ENCODE measurements at places on chromosomes 7 and 10. TPM values are rescaled to one million over a fixed set of nuclear protein-coding genes. Genes with fewer than 3 reads are reported as not detected.

DNA sequence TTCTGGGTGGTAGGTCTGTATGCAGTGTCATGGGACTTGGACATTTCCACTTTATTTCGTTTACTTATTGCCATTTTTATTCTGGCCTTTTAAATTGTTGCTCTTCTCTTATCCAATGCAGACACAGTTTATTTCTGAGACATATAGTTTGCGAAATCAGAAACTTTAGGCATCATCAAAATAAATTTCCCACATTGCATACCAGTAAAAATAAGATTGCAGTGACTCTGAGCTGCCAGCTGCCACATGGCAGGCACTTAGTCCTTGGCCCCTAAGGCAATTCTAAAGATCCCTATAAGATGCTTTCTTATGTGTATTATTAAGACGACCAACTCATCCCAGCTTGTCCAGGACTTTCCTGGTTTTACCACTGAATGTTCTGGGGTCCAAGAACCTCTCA is 81.8 kb upstream of the ANKRD1 start:
- peaks cover 5% of the 10 kb centered on the region for H3K4me1 ChIP-seq
- no peak overlapping the region for H3K4me3 ChIP-seq
- H3K27me3 ChIP-seq = no peaks in the 10 kb centered on the region
- DNase-seq = no peak
- no peaks in the 10 kb centered on the region for H3K36me3 ChIP-seq

DNA sequence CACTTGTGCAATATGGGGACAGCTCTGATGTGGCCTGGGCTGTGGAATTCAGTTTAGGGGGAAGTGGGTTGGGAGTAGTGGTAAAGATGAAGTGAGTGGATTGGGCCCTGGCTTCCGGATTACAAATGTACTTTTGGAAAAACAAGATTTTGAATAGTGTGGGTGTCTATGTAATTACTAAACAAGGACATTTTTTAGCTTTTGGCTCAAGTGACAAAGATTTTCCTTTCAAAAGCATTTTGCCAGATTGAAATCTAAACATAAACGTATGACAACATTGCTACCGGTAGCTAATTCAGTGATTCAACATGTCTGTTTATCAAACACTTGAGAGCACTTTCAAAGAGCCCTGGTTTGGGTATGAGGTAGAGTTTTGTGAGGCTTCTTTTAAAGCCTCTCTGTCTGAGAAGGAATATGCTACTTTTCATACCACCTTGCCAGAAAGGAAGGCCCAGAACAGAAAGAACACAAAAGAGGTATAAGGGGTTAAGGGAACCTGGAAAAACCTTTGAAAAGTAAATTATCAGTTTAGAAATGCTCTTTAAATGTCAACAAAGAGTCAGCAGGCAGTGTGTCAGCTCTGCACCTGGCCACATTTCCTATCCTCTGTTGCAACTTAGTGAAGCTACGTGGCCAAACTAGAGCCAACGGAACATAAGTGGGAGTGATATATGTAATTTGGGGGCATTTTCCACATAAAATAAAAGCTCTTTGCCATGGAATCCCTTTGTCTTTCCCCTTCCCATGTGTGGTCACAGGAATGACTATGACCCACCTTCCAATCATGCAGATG is 516.1 kb downstream of the NRG3 start:
- no peaks in the 10 kb centered on the region for H3K36me3 ChIP-seq
- H3K4me3 ChIP-seq = no peak overlapping the region
- no peaks in the 10 kb centered on the region for H3K27me3 ChIP-seq
- DNase-seq = no peak
- no peak overlapping the region for H3K27ac ChIP-seq

GRCh38 chr7:1931951-1932270 is 261.8 kb downstream of the ELFN1 start:
- DNase-seq = no peak
- H3K4me3 ChIP-seq = no peak overlapping the region
- H3K36me3 ChIP-seq = no peaks in the 10 kb centered on the region
- no peaks in the 10 kb centered on the region for H3K4me1 ChIP-seq
- no peak overlapping the region for H3K27ac ChIP-seq
- H3K27me3 ChIP-seq = no peaks in the 10 kb centered on the region

- no peak for DNase-seq
- no peaks in the 10 kb centered on the region for H3K36me3 ChIP-seq
Measured at GRCh38 chr10:77411805-77412204, 225.8 kb downstream of the KCNMA1 start.

DNA sequence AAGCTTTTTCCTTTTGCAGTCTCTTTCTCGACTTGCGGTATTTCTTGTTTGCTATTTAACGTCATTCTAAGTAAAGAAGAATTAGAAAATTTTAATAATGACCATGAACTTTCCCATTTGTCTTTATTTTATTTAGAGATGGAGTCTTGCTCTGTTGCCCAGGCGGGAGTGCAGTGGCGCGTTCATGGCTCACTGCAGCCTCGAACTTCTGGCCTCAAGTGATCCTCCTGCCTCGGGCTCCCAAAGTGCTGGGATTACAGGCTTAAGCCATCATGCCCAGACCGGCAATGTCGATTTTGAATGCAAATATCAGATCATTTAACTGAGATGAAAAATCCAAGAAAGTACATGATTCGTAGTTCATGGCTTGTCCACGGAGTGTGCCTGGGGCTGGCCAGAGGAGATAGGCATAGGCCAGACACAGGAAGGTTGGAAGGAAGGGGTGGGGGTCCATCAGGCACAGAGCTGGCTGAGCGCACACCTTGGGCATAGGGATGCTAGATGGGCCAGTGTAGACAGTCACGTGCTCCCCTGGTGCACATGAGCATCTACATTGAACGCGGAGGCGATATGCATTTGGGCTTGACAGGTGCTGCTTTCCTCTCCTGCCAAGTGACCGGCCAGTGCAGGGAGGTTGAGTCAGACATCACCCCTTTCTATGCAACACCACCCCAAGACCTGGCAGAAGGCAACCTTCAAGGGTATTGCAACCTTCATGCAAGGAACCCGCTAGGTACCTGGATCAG is 38.9 kb upstream of the DAGLB start:
- peaks cover 19% of the 10 kb centered on the region for H3K4me1 ChIP-seq
- H3K4me3 ChIP-seq = no peak overlapping the region

Gene HTR5A
- not detected for total RNA-seq

Gene DGKI
- 0.84 TPM for total RNA-seq

Gene CCDC6
- total RNA-seq = 116 TPM

All from Caco-2 (cell line).